ENCODE measurements at places on chromosomes 1 and 21.

DNA sequence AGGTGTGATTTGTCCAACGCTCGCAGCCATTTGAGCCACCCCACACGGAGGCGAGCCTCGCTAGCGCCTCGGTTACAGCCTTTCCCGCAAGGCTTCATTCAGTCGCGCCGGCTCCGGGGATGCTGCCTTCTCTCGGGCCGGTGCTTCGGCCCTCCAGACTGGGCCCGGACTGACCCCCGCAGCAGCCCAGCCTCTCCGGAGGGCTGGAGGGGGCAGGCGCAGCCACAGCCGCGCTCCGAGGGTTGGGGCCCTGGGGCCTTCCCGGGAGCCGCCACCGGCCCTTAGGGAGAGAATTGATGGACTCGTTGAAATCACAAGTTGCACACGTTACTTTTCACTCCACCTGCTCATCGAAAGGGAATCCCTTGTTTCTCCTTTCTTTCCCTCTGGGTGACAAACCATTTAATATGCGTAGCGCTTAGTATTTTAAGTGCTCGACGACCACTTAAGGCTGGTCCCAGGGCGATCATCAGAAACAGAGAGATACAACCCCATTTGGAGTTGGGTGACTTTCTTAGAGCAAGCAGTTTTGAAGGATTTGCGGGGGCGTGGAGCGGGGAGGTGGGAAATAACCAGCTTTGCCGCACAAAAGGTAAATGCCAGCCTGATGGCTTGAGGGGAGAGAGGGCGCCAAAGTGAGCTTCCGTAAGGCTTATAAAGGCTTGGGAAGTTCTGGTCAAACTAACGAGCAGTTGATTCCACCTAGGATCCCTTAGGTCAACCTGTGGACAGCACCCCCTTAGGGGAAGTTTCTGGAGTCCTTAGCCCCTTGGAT is 24.6 kb upstream of the ENAH start:
- no peak for DNase-seq

- no peak for DNase-seq
Observed at GRCh38 chr1:109535971-109536491, 3.6 kb upstream of the GPR61 start.

DNA sequence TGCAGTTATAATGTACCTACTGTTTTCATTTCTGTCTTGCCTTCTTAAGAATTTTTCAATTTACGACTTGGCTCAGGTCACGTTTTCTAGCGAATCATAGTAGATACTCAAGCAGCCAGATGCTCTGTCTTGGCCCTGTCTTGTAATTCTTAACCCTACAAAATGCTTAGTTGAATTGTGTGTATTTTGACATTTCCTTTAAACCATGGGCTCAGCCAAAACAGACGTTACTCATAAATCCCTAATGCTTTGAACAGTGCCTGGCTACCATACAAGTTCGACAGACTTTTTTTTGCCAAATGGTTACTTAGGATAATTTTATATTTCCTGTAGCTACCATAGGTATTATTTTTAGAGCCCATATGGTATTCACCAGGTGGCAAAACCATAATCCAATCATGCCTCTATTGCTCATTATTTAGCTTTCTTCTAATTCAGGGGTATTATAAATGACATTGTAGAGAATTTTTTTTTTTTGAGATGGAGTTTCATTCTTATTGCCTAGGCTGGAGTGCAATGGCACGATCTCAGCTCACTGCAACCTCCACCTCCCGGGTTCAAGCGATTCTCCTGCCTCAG is 54.3 kb downstream of the KCNK1 start:
- DNase-seq: no peak

GRCh38 chr21:46388896-46389295 is 64.9 kb downstream of the PCNT start:
- DNase-seq: no peak

GRCh38 chr1:100622966-100623762 is 85.2 kb downstream of the GPR88 start:
- peak; percentile 93 for DNase-seq

- DNase-seq: peak; percentile 38
Observed at GRCh38 chr1:232766241-232766890, 38.9 kb upstream of the MAP10 start.

DNA sequence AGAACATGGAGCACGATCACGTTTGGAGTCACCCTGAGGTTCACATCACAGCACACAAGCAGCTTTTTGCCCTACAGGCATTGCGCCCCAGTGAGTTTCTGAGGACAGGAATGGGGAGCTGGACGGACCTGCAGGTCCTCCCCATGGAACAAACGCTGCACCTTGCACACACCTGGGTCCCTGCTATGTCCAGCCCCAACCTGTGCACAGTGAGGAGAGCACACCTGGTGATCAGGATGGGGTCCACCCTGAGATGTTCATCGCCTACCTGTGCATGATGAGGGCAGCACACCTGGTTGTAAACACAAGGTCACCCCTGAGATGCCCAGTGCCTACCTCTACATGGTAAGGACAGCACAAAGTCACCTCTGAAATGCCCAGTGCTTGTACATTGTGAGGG is 45.9 kb downstream of the TCP10L start:
- DNase-seq: no peak

DNA sequence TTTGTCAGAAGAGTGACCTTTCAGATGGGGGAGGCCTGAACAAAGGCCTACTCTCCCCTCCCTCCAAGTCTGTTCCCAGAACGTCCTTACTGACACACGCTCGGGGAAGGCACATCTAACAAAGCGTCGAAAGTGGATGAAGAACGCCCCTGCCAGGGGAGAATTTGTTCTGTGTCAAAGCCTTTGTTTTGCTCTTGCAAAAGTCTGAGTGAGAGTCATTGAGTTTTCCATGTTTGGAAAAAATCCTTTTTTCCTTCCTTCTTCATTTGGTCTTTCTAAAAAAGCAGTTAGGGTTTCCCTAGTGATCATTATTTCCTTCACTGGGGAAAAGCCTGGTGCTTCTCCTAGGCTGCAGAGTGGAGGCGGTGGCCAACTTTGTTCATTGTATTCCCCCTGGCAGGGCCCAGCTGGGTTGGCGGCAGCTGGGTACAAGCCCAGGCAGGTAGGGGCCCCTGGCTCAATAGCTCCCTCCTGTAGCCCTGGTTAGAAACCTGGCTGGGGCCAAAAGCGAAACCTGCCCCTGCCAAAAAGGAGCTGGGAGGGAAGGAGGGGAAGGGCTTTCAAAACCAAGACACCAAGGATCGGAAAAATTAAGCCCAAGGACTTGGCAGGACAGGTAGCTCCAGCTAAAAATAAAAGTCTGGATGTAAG is 81.1 kb downstream of the ITPKB start:
- DNase-seq: no peak

DNA sequence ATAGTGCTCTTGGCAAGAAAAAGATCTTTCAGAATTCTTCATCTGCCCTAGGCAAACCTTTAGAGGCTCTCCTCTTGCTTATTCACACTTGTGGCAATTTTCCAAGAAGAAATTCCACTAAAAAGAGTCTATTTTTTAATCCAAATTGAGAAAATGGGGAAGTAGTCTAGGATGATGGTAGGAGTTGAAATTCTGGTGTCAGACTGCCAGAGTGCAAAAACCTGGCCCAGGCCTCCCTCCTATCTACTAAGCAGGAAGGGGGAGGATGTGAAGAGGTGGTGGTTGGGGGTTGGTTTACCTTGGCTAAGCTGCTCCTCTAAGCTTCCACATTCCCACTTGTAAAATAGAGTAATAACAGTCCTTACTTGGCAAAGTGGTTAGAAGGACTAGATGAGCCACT is 120.6 kb upstream of the KCNJ15 start:
- peak; percentile 23 for DNase-seq

DNA sequence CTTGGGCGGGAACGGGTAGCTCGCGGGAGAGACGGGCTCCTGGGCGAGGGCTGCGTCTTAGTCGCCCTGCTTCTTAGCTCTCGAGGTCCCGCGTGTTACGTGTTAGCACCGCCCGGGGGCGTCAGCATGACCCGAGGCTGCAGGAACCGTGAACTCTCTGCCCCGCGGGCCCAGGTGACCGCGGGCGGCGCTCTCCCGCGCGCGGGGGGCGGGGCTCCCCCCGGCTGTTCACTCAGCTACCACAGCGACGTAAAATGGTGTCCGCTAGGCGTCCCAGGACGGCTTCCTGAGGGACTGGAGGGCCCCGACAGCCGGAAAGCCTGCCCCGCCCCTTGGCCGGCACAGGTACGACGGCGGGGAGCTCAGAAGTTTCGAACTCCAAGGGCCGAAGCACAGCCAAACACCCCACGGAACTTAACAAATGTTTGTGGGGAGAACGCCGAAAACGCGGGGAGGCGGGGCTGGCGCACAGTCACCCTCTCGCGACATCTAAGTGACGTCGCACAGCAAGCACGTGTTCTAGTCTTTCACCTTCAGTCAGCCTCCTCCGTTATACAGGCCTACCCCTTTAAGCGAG is 780 bp upstream of the RBM15 start:
- DNase-seq: no peak

GRCh38 chr1:148263906-148264255 is 111.8 kb upstream of the NBPF11 start:
- no peak for DNase-seq

DNA sequence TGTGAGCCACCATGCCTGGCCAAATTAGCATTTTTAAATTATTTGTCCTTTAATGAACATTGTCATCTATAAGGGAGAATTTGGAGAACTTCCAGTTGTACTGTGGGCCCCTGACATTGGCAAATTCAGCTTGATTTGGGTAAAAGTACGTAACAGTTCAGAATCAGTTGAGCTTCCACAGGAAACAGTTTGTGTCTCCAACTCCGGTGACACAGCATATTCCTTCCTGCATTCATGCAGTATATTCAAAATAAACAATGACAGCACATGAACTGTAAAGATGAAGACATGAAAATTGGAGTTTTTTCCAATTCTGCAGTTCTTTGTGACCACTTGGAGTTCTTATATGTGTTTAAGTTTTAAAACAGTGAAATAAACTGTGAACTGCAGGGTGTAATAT is 28.2 kb downstream of the RNF220 start:
- DNase-seq: no peak

GRCh38 chr1:208977638-208978256 is 605.8 kb upstream of the CAMK1G start:
- no peak for DNase-seq

DNA sequence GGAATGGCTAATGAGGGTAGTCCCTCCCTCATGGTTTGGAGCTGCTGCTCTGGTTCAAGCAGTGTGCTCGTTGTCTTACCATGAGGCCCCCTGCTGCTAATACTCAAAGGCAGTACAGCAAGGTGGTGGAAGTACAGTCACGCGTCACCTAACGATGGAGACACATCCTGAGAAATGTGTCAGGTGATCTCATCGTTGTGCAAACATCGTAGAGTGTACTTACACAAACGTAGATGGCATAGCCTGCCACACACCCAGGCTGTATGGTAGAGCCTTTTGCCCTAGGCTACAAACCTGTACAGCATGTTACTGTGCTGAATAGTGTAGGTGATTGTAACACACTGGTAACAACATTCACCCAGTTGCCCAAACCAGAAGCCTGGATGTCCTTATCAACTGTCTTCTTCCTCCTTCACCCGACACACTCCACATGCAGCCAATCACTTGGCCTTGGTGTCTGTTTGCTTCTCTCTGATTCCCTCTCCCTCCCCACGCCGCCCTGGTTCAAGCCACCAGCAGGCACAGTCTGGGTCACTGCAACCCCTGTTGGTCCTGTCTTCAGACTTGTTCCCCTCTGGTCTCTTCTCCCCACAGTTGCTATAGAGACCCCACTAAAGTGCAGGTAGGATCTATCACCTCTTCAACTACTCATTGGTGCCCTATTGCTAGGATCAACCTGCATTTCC is 6.0 kb upstream of the KCNA2 start:
- no peak for DNase-seq

DNA sequence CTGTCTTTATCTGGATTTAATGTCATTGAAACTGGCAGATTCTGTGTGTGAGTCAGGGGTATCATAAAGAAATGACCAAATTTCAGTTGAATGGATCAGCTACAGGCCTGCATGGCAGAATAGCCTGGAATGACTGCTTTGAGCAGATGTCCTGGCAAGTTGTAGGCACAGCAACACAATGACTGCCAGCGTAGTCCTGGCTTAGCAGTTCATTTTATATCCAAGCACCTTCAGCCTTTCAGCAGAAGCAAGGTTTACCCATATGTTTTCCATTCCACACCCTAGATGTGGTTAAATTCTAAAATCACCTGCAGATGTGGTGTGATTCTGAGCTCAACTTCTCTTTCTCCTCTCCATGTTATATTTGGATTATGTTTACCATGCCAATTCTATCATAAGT is 22.3 kb upstream of the PTGFR start:
- DNase-seq: no peak

GRCh38 chr1:186793582-186793927 is 35.2 kb upstream of the PLA2G4A start:
- DNase-seq: peak; percentile 46

DNA sequence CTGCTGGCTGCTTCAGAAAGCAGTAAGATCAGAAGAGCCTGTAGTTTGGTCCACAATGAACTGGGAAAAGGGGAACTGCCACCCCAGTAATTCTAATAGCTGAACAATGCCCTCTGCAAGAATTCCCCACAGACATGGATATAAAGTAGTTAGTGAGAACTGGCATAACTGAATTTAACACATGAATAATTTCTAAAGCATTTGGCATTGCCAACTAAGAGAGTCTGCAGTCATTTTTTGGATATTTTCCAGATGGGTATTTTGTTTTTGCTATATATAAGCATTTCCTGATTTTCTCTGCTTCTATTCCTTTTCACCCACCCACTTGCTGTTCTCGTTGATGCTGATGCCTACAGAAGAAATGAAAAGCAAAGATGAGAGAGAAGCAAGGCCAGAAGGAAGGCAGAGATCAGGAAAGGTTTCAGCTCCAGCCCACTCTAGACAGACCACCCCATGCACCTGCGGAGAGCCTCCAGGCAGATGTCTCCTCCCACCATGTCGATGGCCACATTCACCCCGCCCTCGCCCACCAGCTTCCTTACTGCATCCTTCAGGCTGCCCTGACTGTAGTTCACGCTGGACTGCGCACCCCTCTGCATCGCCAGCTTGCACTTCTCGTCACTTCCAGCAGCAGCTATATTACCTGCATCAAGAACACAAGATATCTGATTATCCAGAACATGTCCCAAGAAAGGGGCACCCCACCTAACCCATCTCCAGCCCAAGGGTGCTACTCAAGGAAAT is 55.9 kb upstream of the SEC16B start:
- DNase-seq: no peak

GRCh38 chr21:42837421-42838211 is 41.7 kb downstream of the WDR4 start:
- DNase-seq: no peak

GRCh38 chr1:57616921-57617320 is 193.1 kb upstream of the DAB1 start:
- no peak for DNase-seq

DNA sequence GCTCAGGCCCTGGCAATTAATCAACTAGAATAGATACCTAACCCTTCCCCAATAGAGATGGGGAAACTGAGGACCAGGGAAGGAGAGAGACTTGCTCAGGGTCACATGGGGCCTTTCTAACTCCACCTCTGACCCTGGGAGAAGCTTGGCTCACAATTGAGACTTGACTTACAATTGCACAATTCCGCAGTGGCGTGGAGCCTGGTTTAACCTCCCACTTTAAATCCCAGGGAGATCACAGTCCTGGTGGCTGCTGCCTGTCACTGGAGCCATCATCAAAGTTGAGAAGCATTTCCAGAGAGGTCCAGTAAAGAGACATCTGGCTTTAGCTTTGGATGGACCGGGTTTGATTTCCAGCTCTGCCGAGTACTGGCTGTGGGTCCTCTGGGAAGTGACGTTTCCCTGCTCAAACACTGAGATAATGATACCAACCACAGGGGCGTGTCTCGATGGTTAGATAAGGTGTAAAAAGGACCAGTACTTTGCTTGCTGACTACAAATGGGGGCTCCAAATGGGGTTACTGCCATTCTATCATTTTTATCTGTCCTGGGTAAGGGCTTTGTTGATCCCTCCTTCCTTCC is 39.3 kb downstream of the TRIM62 start:
- no peak for DNase-seq

All from astrocyte (in vitro differentiated cells and primary cell).